Fibroblast of pulmonary artery (primary cell): ENCODE measurements at places on chromosomes 7 and 10.

DNA sequence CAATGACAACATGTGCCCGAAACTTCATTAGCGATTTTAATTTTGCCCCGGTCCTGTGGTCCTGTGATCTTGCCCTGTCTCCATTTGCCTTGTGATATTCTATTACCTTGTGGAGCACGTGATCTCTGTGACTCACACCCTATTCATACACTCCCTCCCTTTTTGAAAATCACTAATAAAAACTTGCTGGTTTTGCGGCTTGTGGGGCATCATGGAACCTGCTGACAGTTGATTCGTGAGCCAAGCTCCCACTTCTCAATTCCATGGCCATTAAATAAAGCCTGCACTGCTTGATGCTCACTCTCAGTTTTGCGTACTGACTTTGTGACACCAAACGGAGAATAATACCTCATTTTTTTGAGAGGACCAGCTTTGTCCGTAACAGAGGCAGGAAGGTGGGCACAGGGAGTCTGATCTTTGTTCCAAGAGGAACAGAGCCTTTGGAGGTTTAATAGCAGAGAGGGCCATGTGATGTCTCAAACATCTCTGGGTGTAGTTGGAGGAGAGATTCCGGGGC, 3.8 kb upstream of the ADAMTS14 start:
- DNase-seq: no peak

GRCh38 chr10:97003151-97003803, 171.2 kb downstream of the LCOR start:
- DNase-seq: no peak

GRCh38 chr10:132675031-132675740, 110.8 kb downstream of the NKX6-2 start:
- no peak for DNase-seq

GRCh38 chr7:1005303-1005702, 22.3 kb downstream of the CYP2W1 start:
- no peak for DNase-seq

DNA sequence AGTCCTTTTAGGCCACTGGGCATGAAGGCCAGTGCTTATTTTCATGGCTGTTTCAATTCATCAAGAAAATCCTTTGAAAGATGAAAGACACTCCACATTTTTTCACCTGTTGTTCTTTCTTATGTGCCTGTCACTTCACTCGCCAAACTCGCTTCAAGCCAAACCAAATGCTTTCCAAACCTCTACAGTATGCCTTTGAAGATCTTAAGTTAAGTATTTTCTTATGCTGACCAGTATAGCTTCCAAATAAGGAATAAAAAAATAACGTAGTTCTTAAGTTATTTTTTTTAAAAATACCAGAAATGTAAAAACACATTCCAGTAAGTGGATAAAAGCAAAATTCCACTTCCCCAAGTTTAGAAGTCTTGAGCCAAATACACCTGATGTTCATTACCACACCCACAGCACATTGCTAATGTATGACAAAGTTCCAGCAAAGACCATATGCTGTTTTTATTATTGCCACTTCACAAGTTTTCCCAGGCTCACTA, 186.1 kb downstream of the MTERF1 start:
- DNase-seq: no peak

GRCh38 chr10:116742367-116743265, at the start of gene HSPA12A:
Gene HSPA12A, minus strand, starts transcription at chr10:116742566. Its CDS starts 97 bp downstream, at chr10:116742469.
- DNase-seq: peak; percentile 87

DNA sequence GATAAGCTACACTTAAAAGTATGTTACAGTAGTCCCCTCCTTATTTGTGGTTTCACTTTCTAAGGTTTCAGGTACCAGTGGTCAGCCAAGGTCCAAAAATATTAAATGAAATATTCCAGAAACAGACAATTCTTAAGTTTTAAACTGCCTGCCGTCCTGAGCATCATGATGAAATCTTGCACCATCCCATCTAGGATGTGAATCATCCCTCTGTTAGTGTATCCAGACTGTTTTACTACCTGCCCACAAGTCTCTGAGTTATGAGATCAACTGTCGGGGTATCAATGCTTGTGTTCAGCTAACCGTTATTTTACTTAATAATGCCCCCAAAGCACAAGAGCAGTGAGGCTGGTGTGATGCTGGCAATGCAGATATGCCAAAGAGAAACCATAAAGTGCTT, 11.4 kb downstream of the KDM7A start:
- peak; percentile 70 for DNase-seq

GRCh38 chr10:4011136-4011812, 226.3 kb upstream of the KLF6 start:
- DNase-seq: no peak

- no peak for DNase-seq
Measured at GRCh38 chr10:58976254-58976653, 200.2 kb upstream of the PHYHIPL start.

DNA sequence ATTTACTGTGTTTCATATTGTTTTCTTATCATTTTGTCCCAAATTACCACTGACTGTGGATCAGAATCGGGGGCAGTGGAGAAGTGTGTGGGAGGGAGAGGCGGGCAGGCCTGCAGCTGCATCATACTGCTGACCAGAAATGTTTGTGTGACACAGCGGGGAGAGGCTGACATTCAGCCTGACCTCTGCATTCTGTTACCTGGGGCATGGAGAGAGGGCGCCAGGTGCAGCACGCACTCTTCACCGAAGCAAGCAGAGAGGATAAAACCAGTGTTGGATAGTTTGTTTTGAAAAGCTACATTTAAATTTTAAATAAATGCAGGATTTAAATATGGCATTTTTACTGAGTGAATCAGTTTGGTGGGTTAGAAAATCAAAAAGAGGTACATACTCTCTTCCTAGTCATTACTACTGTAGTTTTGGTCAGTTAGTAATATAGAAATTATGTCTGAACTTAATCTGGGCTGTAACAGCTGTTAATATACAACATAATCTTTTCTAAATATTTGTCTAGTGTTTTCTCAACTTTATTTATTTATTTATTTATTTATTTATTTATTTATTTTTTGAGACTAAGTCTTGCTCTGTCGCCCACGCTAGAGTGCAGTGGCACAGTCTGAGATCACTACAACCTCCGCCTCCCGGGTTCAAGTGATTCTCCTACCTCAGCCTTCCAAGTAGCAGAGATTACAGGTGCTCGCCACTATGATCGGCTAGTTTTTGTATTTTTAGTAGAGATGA, 8.8 kb upstream of the STMP1 start:
- no peak for DNase-seq

- DNase-seq: no peak
Measured at GRCh38 chr7:41679566-41679965, 23.3 kb downstream of the INHBA start.

DNA sequence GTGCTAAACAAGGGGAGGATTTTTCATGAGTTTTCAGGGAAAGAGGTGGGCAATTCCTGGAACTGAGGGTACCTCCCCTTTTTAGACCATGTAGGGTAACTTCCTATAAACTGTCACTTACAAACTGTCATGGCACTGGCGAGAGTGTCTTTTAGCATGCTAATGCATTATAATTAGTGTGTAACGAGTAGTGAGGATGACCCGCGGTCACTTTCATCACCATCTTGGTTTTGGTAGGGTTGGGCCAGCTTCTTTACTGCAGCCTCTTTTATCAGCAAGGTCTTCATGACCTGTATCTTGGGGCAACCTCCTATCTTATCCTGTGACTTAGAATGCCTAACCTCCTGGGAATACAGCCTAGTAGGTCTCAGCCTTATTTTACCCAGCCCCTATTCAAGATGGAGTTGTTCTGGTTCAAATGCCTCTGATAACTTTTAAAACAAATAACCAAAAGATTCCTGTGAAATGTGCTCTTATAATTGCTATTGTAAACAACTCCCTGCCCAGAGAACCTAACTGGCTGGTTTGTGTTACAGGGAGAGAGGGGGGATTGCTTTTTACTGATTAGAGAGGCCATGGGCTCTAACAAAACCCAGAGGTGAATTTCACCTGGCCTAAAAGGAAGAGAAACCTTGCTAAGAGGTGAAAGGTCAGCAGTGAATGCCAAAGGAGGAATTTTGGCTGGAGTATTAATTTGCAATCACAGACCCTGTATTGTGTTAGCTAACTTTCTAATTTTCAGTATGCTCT, 64.3 kb downstream of the EEPD1 start:
- no peak for DNase-seq

- DNase-seq: no peak
Measured at GRCh38 chr7:107957436-107957835, 45.5 kb downstream of the LAMB1 start.

DNA sequence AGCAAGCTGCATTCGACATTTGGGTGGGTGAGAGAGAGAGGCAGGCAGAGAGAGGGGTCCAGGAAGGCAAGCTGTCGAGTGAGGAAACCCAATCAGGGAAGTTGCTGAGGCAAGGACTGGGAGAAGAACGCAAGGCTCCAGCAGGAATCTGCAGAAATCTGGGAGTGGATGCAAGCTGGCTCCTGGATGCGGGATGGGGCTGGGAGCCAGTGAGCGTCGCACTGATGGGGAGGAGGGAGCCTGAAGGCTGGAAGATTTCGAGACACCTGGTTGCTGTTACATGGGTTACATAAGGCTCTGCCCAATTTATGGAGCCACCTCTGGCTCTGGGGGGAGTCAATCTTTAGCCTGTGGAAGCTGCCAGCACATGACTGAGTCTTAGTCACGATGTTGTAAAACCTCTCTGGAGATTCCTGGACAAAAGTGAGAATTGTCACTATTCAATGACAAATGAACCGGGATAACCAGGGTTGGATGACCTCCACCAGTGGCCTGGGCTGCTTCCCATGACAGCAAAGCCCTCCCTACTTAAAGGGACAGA, 51.1 kb upstream of the ADRB1 start:
- DNase-seq: no peak

GRCh38 chr10:107728807-107729206, 564.3 kb upstream of the SORCS1 start:
- DNase-seq: no peak

- no peak for DNase-seq
Measured at GRCh38 chr7:124697746-124698145, 67.8 kb downstream of the GPR37 start.

DNA sequence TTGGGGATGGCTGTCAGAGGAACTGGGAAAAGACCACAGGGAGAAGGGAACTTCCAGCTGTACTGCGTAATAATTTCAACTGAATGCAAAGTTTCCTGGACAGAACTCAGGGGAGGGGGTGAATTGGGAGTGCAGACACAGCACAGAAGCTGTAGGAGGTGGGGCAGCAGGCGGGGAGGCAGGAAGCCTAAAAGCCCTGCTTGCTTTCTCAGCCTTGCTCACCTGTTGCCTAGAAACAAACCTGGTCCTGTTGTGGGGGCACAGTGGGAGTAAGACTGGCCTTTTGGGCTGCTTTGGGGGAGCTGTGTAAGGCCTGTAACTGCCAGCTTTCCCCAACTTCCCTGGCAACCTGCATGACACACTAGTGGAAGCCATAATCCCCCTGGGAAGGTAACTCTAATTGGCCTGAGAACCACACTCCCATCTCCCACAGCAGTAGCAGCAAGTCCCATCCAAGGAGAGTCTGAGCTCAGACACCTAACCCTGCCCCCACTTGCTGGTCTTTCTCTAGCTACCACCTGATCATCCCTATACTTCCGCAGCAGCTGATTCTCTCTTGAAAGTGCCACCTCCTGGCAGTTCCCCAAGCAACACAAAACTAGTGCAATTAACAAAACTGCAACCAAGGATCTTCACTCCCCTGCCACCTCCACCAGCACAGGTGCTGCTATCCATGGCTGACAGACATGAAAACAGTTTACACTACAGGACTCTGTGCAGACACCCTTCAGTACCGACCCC, 1239.3 kb downstream of the SORCS1 start:
- DNase-seq: no peak

GRCh38 chr7:66399566-66399965, 194.4 kb downstream of the TPST1 start:
- DNase-seq: peak; percentile 11

DNA sequence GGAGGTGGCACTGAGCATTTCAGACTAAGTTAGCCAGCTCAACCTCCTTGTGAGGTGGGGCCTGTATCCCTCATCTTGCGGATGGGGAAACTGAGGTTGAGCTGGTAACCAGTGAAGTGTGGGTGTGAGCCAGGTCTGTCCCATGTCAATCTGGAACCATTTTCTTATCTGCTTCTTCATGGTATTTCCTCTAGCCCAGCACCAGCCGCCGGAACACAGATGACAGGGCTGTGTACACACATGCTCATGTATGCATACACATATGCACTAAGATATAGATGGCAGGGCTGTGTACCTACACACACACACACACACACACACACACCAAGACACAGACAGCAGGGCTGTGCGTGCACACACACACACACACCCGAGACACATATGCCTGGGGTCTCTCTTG, 18.5 kb downstream of the RAMP3 start:
- DNase-seq: no peak

DNA sequence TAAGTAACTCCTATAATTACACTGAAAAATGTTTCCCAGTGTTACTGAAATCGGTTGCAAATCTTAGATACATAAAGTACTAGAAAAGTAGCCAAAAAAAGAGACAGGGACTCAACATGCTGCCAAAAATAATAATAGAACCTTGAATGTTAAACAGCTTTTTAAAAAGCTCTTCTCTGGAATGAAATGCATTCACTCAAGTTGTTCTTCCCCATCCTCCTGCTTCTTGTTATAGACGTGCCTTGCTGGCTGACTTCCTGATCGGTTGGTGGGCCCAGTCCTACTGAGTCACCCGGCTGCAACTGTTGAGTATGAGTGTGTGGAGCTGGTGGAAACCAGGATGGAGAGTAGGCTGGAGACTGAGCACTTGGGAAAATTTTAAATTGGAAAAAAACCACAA, 30.6 kb upstream of the RAPGEF5 start:
- DNase-seq: peak; percentile 31

- DNase-seq: no peak
Measured at GRCh38 chr10:125348536-125348935, 188.2 kb upstream of the CTBP2 start.

GRCh38 chr7:141387521-141388217, 163.5 kb upstream of the AGK start:
- DNase-seq: no peak

GRCh38 chr7:155506854-155507337, 39.5 kb downstream of the CNPY1 start:
- no peak for DNase-seq

GRCh38 chr10:88490231-88490980, 92.7 kb downstream of the RNLS start:
- DNase-seq: no peak

DNA sequence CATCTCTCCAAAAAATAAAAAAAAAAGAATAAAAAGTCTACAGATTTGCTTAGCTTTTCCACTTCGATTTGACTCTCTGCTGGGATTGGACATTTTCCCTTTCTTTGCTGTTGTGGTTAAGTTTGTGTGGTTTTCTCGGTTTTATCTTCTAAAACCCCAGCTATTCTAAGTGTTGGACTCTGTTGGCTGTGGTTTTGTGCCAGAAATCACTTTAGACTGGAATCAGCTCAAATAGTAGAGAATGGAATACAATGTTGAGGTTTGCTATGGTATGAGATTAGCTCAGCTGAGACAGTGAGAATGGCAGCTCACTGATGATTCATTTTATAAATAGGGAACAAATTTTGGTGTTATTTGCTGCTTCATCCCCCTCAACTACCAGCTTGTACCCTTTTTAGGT, 116.0 kb downstream of the BUB3 start:
- peak; percentile 69 for DNase-seq

- DNase-seq: no peak
Measured at GRCh38 chr7:6409944-6410693, 37.6 kb downstream of the DAGLB start.
